Thoracic aorta (tissue), 2 donors: ENCODE measurements at places on chromosomes 1 and 21. TPM values are rescaled to one million over a fixed set of nuclear protein-coding genes. Genes with fewer than 3 reads are reported as not detected.
A peak's percentile ranks its signal among the peaks of the same experiment; 100 is the strongest.

DNA sequence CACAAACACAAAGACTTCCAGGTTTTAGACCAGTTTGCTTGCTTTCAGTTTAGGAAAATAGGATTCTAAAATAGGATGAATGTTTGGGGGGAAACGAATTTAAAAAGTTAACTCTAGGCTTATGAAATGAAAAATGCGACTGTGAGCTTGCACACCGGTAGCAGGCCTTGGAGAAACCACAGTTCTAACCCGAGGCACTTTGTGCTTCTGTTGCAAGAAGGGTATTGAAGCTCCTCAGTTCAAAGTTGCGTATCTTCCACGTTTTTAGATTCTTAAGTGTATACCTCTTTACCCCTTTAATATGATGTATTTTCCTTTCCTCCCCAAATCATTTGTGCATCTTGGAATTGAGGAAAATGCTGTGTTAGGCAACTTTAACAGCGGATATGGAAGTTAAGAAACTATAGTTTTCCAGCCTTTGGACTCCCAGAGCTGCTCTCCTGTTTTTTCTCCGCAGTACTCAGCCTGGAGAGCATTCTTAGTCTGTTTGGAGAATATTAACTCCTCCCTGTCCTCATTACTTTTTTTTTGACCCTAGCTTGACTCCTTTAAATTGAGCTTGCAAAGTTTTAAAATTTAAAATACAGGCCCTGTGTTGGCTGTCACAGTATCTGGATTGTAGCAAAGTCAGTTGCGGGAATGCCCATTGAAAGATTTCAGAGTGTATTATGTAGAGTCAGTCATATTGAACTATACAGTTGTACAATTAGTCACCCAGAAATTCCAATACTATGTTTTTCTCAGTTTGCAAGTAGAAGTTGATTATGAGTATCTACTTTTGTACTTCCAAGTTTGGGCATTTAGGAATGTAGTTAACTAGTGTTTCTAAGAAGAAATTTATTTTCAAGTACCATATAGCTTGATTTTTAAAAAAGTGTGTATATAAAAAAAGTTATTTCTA is 2.6 kb downstream of the MRPS6 start:
- no peaks in the 10 kb centered on the region for H3K36me3 ChIP-seq
- peaks cover 67% of the 10 kb centered on the region for H3K4me1 ChIP-seq
- no peaks in the 10 kb centered on the region for H3K27me3 ChIP-seq
- H3K4me3 ChIP-seq: peak overlapping the region; percentile 86
- peak overlapping the region; percentile 51 for H3K27ac ChIP-seq

GRCh38 chr21:38987633-38988508 is 182.1 kb downstream of the ETS2 start:
- H3K27me3 ChIP-seq: no peaks in the 10 kb centered on the region
- H3K4me3 ChIP-seq: no peak overlapping the region
- peak overlapping the region; percentile 54 for H3K27ac ChIP-seq
- no peak for DNase-seq
- no peaks in the 10 kb centered on the region for H3K36me3 ChIP-seq
- peaks cover 89% of the 10 kb centered on the region for H3K4me1 ChIP-seq

GRCh38 chr1:58059789-58060188 is 486.7 kb downstream of the OMA1 start:
- no peak overlapping the region for H3K27ac ChIP-seq
- DNase-seq: no peak
- H3K4me1 ChIP-seq: no peaks in the 10 kb centered on the region
- no peak overlapping the region for H3K4me3 ChIP-seq
- H3K27me3 ChIP-seq: no peaks in the 10 kb centered on the region

DNA sequence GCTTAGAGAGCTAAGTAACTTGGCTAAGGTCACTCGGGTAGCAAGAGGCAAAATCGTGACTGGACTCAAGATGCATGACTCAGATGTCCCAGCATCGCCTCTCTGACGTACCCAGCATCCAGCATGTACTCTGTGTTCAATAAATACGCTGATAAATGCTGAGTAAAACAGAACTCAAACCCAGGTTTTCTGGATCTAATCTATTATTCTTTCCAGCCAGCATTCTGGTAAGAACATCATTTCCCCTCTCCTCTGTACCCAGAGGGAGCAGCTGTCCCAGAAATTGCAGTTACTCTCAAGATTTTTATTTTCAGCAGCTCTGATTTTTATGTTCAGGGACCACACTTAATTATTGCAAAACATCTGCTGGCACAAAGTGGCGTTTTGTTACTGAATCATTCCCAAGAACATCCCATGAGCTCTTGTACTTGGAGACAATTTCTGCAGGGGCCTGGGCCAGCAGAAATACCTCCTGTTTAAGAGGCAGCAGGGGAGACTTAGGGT is 249.0 kb downstream of the PRDM2 start:
- DNase-seq: no peak
- H3K27me3 ChIP-seq: no peaks in the 10 kb centered on the region
- no peak overlapping the region for H3K4me3 ChIP-seq
- H3K27ac ChIP-seq: peak overlapping the region; percentile 1
- no peaks in the 10 kb centered on the region for H3K4me1 ChIP-seq

DNA sequence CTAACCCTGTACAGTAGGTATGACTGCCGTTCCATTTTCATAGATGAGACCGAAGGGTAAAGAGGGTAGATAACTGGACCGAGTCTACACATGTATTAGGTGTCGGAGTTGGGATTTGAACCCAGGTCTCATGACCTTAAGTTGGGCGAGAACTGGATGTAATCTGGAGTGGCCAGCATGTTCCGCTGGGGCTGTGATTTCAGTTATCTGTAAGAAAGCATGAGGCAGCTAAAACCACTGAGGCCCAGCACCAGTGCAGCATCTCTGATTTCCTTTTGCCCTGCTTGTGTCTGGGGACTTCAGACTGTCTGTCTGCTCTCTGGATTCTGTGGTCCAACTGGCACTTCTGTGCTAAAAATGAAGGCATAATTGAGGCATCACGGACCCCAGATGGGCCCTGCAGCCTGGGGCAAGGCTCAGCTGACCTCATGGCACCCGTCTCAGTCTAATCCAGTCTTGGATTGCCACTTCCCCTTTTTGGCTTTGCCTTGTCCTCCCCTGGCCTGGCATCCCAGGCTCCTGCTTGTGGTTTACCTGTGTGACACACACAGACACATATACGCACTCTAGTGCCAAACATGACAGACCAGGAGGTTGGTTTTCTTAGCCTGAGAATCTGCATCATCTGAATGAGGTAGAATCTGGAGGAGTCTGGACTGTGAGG is 180.2 kb downstream of the KIF26B start:
- no peaks in the 10 kb centered on the region for H3K27me3 ChIP-seq
- DNase-seq: no peak
- H3K36me3 ChIP-seq: no peaks in the 10 kb centered on the region
- no peaks in the 10 kb centered on the region for H3K4me1 ChIP-seq
- H3K4me3 ChIP-seq: no peak overlapping the region
- H3K27ac ChIP-seq: no peak overlapping the region

DNA sequence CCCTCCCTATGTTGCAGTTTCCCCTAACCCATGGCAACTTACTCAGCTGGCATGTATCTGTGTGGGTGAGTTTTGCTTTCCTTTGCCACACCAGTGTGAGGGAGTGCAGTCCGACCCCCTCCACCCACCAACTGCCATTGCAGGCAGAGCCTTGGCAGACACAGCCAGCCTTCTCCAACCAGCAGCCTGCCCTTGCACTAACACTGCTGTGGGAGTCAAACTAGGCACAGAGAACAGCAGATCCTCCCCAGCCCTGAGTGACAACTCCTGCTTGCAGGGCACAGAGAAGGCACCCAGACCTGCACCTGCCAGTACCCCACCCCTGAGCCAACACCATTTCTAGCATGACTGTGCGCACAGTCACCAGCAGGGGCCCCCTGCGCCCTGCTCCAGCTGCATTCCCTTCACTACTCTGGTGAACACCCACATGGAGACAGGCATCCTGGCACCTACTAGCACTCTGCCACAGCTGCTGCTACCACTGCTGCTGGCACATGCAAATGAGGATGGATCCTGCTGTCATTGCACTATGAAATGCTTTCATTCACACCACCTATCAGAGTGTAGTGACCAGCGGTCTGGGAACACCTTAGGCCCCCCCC is 98.4 kb downstream of the MAGI3 start:
- no peak for DNase-seq
- H3K27ac ChIP-seq: no peak overlapping the region
- no peaks in the 10 kb centered on the region for H3K27me3 ChIP-seq
- H3K36me3 ChIP-seq: no peaks in the 10 kb centered on the region
- no peak overlapping the region for H3K4me3 ChIP-seq

GRCh38 chr1:40393173-40393572 is 19.6 kb downstream of the SMAP2 start:
- DNase-seq: no peak
- H3K36me3 ChIP-seq: no peaks in the 10 kb centered on the region
- no peak overlapping the region for H3K4me3 ChIP-seq
- H3K4me1 ChIP-seq: peaks cover 16% of the 10 kb centered on the region
- H3K27ac ChIP-seq: no peak overlapping the region

DNA sequence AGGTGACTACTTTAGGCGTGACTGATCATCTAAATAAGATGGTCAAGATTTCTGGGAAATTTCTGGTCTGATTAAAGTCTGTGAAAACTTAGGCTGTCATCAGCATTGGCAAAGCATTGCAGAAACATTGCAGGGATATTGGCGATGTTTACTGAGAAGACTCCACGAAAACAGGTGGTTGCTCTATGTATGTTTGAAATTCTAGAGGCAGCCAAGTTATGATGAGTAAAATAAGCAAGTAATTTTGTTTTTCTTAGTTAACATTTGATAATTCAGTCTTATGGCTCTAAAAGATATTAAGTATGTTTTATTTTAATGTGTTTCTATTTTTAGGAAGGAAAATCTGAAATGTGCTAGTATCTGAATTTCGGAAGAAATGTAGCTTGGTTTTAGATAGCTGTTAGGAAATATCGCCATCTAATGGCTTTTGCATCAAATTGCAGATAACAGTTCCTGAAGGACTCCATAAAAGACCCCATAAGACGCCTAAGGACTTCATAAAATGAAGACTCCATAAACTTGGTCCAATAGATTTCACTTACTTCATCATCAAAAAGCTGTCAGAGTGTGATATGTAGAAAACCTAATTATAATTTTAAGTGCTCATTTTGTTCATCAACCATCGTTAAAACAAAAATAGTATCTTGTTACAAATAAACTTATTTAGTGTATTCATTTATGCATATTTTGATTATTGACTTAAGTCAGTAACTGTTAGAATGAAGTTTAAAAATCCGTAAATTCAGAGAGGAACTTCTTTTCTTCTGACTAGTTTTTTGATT is 344.6 kb downstream of the RYR2 start:
- H3K27me3 ChIP-seq: no peaks in the 10 kb centered on the region
- no peak overlapping the region for H3K4me3 ChIP-seq
- peaks cover 3% of the 10 kb centered on the region for H3K4me1 ChIP-seq
- no peaks in the 10 kb centered on the region for H3K36me3 ChIP-seq
- no peak overlapping the region for H3K27ac ChIP-seq

- H3K36me3 ChIP-seq: peaks cover 34% of the 10 kb centered on the region
- no peak overlapping the region for H3K4me3 ChIP-seq
- no peak for DNase-seq
- no peaks in the 10 kb centered on the region for H3K4me1 ChIP-seq
- H3K27ac ChIP-seq: no peak overlapping the region
Observed at GRCh38 chr1:110375490-110375889, 15.3 kb downstream of the SLC16A4 start.

DNA sequence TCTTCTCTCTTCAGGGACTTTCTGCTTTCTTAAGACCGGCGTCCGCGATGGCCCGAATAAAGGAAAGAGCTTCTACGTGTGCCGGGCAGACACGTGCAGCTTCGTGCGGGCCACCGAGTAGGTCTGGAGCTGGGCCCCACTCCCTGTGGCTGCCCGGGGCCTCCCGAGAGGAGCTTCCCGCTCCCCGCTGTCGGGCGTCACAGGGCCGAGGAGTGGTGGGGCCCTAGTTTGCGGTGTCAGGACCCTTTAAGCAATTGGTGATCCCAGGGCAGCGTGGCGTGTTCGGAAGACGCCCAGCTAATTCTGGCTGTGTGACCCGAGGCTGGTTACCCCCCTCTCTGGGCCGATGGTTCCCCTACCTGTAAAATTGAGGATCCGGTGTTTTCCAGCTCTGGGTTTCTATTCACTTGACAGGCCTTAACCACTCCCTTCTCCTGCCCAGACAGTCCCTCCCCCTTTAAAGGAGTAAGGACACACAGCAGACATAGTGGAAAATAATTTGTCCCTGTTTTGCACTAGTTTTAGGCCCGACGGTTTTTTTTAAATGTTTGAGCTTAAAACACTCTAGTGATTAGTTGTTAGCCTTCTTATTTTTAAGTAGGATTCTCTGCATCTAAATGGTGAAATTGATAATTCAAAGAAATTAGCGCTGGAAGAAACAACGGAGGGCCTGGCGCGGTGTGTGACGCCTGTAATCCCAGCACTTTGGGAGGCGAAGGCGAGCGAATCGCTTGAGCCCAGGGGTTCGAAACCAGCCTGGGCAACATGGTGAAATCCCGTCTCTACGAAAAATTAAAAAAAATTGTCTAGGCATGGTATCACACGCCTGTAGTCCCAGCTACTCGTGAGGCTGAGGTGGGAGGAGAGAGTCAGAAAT is 553 bp downstream of the TTF2 start:
- no peaks in the 10 kb centered on the region for H3K36me3 ChIP-seq
- H3K27me3 ChIP-seq: no peaks in the 10 kb centered on the region
- H3K4me3 ChIP-seq: peak overlapping the region; percentile 100
- no peak for DNase-seq

GRCh38 chr1:179798213-179798863 is 55.2 kb downstream of the FAM163A start:
- H3K4me3 ChIP-seq: no peak overlapping the region
- H3K4me1 ChIP-seq: no peaks in the 10 kb centered on the region
- H3K27me3 ChIP-seq: no peaks in the 10 kb centered on the region
- no peak for DNase-seq
- no peak overlapping the region for H3K27ac ChIP-seq

DNA sequence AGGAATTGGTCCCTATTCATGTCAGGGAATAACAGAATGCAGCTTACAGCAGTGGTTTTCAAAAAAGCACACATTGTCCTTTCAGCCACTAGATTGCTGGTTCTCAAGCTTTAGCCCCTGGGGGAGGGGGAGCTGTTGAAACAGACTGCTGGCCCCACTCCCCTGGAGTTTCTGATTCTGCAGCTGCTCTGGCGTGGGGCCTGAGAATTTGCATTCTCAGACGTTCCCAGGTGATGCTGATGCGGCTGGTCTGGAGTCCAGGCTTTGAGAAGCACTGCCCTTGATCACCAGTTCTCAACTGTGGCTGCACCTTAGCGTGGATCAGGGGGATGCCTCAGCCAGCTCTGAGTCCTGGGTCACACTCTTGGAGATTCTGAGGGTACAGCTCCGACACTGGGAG is 62.7 kb upstream of the LAPTM5 start:
- no peaks in the 10 kb centered on the region for H3K27me3 ChIP-seq
- no peaks in the 10 kb centered on the region for H3K36me3 ChIP-seq
- H3K4me1 ChIP-seq: peaks cover 59% of the 10 kb centered on the region
- H3K4me3 ChIP-seq: no peak overlapping the region
- DNase-seq: no peak
- no peak overlapping the region for H3K27ac ChIP-seq

Gene AMY1B
- not detected for total RNA-seq

Gene BNIPL
- 2.6 TPM for total RNA-seq

Gene LIPI
- total RNA-seq: not detected

Gene CFAP107
- not detected for total RNA-seq

Gene RNF186
- total RNA-seq: not detected

Gene IL10
- total RNA-seq: 40.9 TPM

Gene APCS
- total RNA-seq: not detected

Gene CLCA1
- total RNA-seq: not detected

Gene TSPEAR
- total RNA-seq: not detected
